ENCODE measurements at places on chromosomes 1 and 21. TPM values are rescaled to one million over a fixed set of nuclear protein-coding genes. Genes with fewer than 3 reads are reported as not detected.

The ZSWIM5 gene
- polyA plus RNA-seq = 1.0 TPM

- no peak for DNase-seq
These were observed 210.9 kb downstream of the LTN1 start for GRCh38 chr21:28781602-28782276.

GRCh38 chr1:159000625-159001024 is 9.1 kb upstream of the IFI16 start:
- DNase-seq = peak; percentile 85

GRCh38 chr1:30817077-30817438 is 59.5 kb upstream of the LAPTM5 start:
- DNase-seq = no peak

DNA sequence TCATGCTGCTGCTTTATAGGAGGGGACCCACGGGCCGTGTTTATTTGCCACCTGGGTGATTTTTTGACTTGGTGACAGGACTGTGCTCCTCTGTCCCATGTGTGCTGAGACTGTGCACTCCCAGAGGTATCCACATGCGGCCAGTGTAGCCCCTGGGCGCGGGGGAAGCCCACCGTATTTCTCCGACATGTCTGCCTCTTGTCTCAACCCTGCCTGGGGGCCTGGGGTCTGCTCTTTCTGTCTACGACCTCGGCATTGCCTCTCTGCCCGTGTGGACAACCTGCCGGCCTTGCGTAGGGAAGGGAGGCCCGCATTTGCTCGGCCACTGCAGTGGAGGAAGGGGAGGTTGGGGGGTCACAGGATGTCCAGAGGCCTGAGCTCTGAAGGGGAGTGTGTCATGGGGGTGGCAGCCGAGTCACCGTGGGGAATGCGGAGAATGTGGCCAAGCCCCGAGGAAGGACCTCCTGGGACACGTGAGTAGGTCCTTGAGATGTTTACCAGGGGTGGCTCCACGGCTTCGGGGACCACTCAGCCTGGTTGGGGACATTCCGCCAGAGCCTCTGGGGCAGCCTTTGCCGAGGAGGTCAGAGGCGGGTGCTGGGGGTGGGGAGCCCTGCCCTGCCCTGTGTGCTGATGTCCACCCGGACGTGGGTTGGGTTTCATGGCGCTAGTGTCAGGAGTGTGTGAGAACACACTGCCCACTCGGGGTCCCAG is 11.0 kb downstream of the PRKCZ start:
- DNase-seq = no peak

DNA sequence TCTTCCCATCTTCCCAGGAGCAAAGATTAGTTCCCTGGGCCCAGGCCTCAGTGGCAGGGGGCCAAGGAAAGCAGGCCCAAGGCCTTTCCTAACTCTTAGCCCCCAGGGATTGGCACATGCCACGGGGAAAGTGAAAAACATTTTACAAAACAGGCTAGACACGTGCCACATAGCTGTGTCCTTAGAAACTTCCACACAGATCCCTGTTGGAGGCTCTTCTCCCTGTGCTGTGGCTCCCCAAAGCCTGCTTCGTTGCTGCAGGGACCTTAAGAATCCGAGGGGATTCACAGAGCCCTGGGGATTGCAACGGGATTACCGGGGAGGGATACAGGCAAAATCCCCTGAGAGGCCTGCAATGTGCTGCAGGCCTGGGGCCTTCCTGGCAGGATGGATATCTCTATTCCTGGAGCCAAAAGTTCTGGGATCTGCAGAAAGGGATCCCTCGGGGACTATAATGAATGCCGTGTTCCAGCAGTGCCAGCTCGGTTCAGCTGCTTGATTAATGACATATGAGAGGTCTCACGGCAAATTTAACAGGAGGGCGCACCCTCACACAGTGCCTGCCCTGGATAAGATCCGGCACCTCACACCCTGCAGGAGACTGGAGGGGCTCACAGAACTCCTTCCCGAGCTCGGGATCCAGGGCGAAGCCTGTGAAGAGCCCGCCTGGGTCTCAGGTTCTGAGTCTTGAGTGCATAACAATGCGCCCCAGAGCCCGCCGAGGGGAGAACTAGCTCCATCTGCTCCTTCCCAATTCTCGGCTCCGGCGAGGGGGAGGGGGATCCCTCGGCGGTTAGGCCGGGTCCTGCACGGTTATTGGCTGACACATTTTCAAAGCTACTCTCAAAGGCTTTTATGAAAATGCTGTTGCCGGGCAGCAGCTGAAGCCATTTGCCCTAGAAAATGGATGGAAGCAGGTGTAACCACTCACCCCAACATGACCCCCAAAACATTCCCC is 15.3 kb upstream of the RGS8 start:
- peak; percentile 74 for DNase-seq

The RYR2 gene
- polyA plus RNA-seq = 3.2 TPM

GRCh38 chr1:87030740-87031690 is 116.6 kb downstream of the HS2ST1 start:
- DNase-seq = no peak

DNA sequence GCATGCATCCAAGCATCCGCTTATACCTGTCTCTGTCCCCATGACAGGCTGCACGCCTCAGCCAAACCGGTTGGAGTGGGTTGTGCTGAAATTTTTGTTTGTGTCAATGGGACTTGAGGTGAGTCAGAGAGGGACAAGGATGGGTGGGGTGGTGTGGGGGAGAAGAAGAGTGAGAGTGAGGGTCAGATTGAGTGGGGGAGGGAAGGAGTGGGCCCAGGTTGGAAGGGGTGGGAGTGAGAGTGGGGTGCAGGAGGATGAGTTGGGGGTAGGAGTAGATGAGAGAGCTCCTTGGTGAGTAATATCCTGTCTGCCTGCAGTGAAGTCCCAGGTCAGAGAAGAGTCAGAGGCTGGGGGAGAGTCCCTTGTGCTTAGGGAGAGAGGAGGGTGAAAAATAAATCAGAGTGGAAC is 3.3 kb upstream of the NECTIN4 start:
- no peak for DNase-seq

- DNase-seq = no peak
These were observed 24.5 kb downstream of the SERBP1 start for GRCh38 chr1:67405473-67406245.

- no peak for DNase-seq
These were observed 31.2 kb downstream of the KCNA10 start for GRCh38 chr1:110487726-110488125.

DNA sequence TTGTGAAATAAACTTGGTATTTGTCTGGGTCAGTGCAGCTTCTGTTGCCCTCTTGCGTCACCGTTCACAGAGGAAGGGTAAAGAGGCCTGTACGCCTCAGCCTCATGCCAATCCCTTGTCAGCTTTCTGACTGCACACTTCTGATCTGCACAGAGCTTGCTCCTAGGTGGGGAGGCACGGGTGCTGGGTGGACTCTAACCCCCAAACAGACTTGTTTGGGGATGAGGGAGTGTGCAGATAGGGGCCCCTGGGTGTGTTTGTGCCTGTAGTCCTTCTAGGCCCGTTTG is 803 bp upstream of the B4GALT2 start:
- DNase-seq = no peak

GRCh38 chr21:21897275-21897883 is 899.2 kb downstream of the NCAM2 start:
- DNase-seq = no peak

DNA sequence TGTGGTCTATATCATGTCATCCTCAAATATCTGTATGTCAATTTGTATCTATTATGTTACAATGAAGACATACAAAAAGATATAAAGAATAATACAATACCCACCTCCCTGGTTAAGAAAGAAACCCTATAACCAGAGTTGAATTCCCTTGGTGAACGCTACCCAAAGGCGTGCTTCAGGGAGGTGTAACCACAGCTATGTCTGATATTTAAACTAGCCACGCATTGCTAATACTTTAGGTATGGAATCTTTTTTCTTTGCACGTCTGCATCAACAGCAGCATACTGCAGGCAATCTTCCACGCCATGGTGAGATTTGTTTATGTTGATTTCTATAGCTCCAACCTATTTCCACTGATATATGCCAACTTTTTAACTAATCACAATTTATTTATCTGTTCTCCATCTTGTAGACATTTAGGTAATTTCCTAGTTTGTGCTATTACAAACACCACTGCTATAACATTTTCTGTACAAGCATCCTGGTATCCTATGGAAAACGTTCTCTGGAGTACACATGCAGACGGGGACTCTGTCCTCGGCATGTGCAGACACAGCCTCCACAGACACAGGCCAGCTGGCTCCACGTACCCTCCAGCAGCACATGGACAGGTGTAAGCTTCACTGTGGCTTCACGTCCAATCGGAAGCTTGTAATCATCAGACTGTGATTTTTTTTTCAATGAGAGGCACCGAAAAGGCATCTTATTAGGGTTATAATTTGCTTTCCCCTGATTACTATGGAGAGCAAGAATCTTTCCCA is 58.5 kb downstream of the HSF2BP start:
- DNase-seq = peak; percentile 24

GRCh38 chr1:248691567-248692155 is 10.9 kb downstream of the OR14I1 start:
- DNase-seq = no peak

DNA sequence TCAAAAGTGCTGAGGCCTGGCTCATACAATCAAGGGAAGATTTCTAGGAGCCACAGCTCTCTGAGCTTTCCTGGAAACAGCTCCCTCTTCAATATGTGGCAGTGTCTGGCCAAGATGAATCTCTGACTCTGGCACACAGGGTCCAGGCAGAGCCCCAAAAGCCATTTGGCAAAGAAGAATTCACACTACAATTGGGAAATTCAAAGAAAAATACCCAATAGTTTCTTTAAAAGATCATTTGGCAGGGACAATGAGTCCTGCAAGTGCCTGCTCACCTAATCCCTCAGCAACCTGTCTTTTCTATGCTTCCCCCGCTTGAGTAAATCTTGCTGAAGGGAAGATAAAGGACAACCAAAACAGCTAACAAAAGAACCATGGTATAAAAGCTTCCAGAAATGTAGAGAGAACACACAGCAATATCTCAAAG is 124.6 kb downstream of the TGFBR3 start:
- peak; percentile 89 for DNase-seq

DNA sequence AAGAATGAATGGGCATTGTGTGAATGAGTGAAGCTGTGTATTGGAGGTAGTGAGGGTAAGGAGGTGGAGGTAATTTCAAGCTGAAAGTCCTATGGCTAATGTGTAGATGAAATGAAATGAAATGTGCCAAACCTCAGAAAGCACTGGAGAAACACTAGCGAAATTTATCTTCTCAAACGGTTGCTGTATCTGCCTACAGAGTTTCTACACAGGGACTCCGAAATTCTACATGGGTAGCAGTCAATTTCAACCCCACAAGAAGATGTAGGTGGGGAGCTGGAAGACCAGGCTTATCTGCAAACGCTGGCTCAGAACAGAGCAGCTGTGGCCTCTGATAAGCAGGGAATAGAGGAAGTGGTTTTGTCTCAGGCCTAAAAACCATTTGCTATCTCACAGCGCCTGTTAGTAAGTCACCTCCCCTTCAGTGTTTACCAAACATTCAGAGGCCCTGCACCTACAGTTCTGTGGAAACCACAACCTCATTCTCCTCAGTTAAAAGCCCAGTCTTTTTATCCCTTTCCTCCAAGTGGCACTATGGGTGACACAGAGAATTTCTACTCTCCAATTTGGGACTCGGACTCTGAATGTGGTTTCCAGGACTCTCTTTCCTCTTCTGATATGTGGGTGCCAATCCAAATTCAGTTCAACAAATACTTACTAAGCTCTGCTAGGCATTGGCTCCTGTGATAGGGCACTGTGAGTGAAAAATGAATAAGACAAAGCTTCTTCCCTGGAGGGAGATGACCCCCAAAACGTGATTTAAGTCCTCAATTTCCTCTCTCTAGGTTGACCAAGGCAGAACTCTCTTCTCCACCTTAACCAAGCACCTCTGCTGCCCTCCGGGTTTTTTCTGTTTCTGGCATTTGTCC is 17.2 kb upstream of the SLAMF6 start:
- peak; percentile 24 for DNase-seq

DNA sequence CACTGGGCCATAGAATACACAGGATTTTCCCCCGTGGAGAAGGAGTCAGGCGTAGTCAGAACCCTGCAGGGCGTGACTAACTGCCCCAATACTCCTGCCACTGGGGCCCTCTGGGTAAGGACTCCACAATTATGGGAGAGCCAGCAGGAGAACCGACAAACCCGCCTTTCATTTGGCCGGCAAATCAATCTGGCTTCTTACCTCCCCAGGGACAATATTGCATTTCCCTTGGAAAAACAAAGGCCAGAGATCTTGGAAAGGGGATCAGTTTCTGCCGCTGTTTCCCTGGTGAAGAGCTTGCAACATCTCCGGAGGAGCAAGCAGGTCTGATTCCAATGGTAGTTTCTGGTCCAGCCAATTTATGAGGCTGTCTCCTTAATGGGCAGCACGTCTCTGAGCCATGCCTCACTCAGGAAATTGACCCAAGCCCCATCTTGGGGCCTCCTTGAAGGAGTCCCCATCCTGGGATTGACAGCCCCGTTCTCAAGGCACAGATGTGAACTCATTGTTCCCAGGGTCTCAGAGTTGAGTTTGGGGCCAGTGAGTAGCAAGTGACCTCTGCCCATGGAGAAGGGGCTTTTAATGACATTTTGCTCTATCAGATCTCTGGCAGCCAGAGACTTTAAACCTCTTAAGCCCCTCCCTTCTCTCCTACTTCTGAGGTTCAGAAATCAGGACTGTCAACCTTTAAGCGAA is 4.3 kb downstream of the TRABD2B start:
- DNase-seq = peak; percentile 63

- peak; percentile 58 for DNase-seq
These were observed 154.3 kb upstream of the ZNF648 start for GRCh38 chr1:182215764-182216163.

The FAM43B gene
- polyA plus RNA-seq = 0.48 TPM

GRCh38 chr1:112507921-112508277 is 866 bp upstream of the WNT2B start:
- DNase-seq = peak; percentile 62

The CDA gene
- 0.43 TPM for polyA plus RNA-seq

- peak; percentile 8 for DNase-seq
These were observed 893.4 kb upstream of the ADGRL4 start for GRCh38 chr1:79899914-79900313.

GRCh38 chr1:21659099-21659923 is 9.8 kb downstream of the RAP1GAP start:
- DNase-seq = peak; percentile 70

GRCh38 chr1:47390843-47391242 is 25.2 kb upstream of the FOXE3 start:
- no peak for DNase-seq

The GPA33 gene
- polyA plus RNA-seq = 0.08 TPM

The ZBTB18 gene
- 82.6 TPM for polyA plus RNA-seq

DNA sequence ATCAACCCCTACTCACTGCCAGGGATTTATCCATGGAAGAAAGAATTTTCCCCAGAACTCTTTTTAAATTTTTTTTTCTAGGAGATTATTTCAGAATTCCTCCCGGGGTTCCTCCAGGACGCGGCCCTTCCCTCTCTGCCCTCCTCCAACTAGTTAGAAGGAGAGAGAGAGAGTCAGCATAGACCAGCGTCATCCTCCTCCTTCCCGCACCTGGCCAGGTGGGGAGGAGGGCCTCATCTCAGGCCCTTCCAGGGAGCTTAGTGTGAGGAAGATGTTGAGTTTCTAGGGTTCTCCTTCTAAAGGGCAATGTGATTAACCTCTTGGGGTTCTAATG is 63.6 kb downstream of the CDK18 start:
- no peak for DNase-seq

The MANEAL gene
- polyA plus RNA-seq = 3.7 TPM

GRCh38 chr1:187621951-187622350 is 793.2 kb downstream of the PLA2G4A start:
- no peak for DNase-seq

The PRAMEF25 gene
- polyA plus RNA-seq = not detected

All from muscle of leg (tissue), 16 donors.